ENCODE measurements at places on chromosomes 7 and 10.
A peak's percentile ranks its signal among the peaks of the same experiment; 100 is the strongest.

DNA sequence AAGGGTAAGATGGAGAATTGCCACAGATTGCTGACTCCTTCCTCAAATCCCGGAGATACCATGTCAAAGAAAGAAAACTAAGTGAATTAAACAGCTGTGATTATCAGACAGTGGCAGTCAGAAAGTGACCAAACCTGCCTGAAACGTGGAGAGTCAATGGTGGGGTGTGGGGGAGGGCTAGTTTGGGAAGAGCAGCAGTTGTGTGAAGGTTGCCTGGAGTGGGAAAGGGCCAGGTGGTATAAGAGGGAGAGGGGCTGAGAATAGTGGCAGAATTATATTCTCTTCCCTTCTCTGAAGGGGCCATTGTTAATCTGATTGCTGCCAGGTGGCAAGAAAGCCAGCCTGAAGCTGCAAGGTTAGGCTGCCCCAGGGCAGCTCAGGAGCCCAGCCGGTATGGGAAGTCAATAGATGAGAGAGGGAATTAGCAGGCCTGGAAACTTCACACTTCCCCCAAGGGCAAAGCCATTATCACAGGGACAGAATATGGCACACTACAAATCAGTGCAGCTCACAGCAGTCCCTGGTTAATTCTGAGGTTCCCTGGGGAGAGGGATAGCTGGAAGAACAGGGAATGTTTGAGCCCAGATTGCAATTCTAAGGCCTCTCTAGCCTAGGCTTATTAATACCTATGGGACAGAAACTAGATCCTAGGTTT is 83.9 kb upstream of the ITGB1 start:
- no peak for DNase-seq

GRCh38 chr7:40579401-40579800 is 444.6 kb downstream of the SUGCT start:
- DNase-seq, result no peak

DNA sequence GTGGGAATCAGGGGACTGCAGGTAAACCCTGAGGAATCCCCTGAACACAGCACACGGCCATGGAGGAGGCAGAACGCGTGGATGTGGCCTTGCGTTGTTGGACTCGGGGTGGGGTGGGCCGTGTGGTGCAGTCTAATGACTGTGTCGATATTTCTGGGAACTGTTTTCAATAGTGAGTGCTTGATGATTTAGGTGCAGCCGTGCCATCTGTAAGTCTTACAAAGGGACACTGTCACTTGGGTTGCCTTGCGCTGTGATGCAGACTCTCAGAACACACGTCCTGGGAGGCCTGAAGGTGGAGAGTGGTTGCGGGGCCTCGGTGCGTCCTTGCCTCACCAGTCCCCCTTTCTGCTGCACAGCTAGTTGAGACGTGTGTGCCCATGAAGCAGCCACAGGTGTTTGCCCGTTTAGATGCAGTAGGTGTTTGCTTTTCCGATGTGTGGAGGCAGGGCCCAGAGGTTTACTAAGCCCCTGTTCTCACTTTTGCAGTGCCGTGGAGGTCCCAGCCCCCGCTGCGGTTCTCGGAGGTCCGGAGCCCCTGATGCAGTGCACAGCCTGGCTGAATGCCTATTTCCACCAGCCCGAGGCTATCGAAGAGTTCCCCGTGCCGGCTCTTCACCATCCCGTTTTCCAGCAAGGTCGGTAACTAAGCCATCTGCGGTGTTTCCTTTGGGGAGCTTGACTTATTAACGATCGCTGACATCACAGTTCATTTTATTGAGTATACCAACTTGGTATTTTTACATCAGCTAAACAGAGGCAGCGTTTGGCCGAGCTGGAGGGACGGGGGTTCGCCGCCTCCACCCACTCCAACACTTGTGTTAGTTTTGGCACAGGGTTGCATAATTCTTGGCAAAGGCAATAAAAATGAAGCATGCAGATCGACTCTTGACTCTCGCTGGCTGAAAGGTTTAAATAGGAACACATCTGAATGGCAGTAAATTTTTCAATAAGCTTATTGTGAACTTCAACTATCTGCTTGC is 240.7 kb downstream of the MGMT start:
- peak; percentile 18 for DNase-seq

GRCh38 chr7:155226261-155227003 is 71.2 kb upstream of the INSIG1 start:
- no peak for DNase-seq

GRCh38 chr7:20560325-20561180 is 54.9 kb upstream of the ABCB5 start:
- no peak for DNase-seq

DNA sequence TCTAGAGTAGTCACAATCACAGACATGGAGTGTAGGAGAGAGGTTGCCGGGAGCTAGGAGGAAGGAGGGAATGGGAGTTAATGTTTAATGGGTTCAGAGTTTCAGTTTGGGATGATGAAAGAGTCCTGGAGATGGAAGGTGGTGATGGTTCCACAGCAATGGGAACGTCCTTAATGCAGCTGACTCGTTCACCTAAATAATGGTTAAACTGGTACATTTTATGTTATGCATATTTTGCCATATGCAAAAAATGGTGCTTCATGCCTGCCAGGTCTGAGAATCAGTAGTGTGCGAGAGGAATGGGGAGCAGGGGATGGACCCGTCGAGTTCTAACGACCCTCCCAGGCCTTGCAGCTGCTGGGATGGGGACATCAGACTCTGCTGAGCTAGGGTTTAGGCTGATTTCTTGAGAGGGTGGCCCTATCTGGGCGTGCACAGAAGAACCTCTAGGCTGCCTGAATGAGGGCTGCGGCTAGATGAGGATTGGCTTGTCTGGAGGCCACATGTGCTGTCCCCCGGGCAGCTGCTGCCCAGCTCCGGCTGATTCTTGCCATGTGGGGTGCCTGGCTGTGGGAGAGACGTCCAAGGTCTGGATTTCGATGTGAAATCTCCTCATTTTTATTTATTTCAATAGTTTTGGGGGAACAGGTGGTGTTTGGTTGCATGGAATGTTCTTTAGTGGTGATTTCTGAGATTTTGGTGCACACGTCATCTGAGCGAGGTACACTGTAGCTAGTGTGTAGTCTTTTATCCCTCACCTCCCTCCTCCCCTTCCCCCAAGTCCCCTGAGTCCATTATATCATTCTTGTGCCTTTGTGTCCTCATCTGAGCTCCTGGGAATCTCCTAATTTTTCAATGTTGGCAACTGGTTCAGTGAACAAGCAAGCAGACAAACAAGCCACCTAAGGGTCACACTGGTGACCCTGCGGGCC is 116.0 kb downstream of the GRK5 start:
- DNase-seq, result no peak

DNA sequence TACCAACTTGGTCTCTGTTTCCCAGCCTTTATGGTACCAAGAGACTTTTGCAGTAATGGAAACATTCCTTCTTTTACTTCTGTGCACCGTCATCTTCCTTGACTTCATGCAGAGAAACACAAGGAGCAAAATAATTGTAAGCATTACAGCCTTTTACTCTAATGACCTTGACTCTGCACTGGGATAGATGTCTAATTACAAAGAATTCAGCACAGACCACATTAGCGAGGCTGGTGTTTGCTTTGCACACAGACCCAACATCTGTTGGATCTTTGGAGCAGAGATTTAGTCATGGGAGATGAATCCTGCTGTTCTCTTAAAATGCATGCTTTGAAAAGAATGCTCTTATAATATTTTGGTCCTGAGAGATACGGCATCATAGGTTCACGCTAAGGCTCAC is 261.6 kb downstream of the TWIST1 start:
- no peak for DNase-seq

GRCh38 chr7:10237306-10237705 is 736.4 kb upstream of the PHF14 start:
- peak; percentile 82 for DNase-seq

DNA sequence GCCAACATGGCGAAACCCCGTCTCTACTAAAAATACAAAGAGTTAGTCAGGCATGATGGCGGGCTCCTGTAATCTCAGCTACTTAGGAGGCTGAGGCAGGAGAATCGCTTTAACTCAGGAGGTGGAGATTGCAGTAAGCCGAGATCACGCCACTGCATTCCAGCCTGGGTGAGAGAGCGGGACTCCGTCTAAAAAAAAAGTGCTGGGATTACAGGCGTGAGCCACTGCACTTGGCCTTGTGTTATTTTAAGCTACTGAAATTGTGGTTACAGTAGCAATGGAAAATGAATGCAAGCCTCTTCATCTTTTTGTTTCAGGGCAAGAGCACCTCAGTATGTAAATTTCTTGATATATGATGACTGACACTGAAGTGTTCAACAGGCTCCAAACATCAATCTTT is 106.4 kb upstream of the IMMP2L start:
- no peak for DNase-seq

DNA sequence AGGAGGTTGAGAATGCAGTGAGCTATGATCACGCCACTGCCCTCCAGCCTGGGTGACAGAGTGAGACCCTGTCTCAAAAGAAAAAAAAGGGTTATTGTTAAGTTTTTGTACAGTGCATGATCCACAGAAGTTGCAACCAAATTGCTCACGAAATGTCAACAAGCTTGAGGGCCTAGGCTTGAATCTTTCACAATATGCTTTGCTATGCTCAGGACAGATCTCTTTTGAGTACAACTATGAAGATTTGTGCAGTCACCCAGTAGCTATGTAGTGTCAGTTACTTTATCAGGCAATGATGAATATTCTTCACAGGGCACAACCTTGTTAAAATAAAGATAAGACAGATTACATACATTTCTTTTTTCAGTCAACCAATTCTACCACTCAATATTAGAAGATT is 109.2 kb downstream of the PRTFDC1 start:
- no peak for DNase-seq

- DNase-seq, result no peak
These were observed 121.6 kb upstream of the SDK1 start for GRCh38 chr7:3179456-3179855.

DNA sequence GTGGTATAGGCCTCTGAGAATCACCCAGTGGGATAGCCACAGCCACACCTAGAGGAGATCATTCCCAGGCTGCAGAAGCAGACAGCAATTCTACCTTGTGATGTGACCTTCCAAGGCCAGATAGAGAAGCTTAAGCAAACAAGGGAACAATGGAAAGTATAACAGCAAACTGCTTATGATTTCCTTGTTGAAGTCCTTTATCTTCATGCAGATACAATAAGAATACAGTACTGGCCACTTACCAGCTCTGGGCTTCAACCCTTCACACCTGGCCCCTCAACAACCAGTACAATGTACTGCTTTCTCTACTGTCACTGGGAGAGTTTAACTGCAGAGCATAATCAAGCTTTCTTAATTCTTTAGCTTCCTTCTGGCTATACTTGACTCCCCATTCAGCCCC is 22.6 kb upstream of the DDX50 start:
- no peak for DNase-seq

GRCh38 chr10:6418167-6418566 is 161.9 kb downstream of the PRKCQ start:
- no peak for DNase-seq

DNA sequence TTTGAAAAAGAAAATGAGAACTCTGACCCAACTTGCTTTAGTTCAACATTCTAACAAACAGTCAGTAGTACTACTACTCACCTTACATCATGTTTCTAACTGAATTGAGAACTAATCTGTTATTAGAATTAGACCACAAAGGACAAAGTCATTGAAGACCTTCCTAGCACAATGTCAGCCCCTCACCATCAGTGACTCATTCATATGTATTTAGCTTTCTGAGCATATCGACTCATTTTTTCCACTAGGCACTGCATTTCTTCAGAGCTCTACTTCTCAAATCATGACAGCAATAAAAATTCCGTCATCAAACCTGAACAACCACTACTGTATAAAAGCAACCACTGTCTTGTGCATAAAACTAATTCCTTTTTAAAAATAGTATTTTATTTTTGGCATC is 4.4 kb upstream of the LRRN3 start:
- DNase-seq, result no peak

Measured in MCF 10A (cell line).